ENCODE measurements at places on chromosomes 5 and 9.

DNA sequence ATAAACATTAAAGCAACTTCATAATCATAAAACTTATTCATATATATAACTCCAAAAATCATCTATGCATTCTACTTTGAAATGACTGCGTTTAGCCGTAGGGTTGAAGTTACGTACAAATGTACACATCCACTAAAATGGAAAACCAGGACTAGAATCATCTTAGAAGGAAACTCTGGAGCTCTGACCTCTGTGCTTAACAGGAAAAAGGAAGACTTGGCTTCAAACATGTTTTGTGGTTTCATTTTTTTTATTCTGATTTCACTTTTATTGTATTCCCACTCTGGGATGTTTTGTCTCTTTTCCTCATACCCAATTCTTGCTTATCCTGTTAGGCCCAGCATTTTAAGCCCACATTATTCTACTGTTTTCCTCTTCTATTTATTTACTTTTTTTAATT, 44.9 kb downstream of the GRAMD2B start:
- no peak for DNase-seq

GRCh38 chr9:113309204-113309813, 6.1 kb upstream of the RNF183 start:
- DNase-seq, result no peak

GRCh38 chr9:114887963-114888362, 42.4 kb downstream of the TNFSF8 start:
- DNase-seq, result no peak

- DNase-seq, result peak; percentile 15
Observed at GRCh38 chr9:1083325-1083913, 33.3 kb downstream of the DMRT2 start.

GRCh38 chr5:4905674-4906520, 234.2 kb upstream of the ADAMTS16 start:
- no peak for DNase-seq

GRCh38 chr5:173316339-173317020, 11.7 kb downstream of the STC2 start:
- no peak for DNase-seq

All from NCI-H524 treated with DMSO at 0.1 percent for 48 hours (cell line).